ENCODE measurements at places on chromosomes 13 and 19.

- no peak for DNase-seq
Measured at GRCh38 chr19:55958356-55958755, 10.7 kb downstream of the NLRP8 start.

DNA sequence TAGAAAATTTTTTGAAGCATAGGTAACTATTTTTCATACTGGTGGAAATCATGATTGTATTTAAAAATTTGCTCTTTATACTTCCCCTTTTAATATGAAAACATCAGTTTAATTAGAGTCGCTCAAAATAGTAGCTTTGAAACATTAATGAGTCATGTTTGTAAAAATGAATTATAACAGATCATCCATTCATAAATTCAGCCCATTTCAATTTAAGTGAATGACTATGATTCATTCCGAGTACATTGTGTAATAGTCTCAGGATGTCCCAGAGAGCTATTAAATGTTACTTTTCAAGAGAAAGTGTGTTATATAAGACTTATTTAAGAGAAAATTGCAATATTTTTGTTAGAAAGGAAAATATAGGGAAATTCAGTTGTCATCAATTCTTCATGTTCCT, 111.0 kb downstream of the FNDC3A start:
- DNase-seq, result no peak

DNA sequence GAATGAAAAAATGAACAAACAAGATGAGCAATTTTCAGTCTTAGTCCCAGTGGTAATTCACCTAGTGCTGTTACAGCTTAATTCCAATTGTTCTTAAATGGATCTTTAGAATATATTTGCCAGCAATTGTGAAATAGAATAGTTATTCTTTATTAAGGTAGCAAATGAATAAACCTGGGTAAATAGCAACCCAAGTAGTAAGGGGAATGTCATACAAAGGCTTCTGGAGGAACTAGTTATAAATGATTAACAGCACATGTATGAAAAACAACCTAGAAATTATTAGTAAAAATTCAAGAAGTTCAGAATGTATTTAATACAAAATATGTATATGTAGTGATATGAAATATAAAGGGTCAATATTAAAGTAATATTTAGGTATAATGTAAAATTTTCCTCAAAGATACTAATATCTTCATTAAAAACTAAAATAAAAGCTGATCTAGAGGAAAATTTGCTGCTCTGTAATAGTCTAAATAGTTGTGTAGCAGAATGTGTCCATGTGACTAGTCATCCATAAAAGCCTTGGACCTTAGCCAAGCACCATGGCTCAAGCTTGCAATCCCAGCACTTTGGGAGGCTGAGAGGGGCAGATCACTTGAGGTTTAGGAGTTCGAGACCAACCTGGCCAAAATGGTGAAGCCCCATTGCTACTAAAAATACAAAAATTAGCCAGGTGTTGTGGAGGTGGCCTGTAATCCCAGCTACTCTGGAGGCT, 535.9 kb upstream of the ATXN8OS start:
- DNase-seq, result no peak

DNA sequence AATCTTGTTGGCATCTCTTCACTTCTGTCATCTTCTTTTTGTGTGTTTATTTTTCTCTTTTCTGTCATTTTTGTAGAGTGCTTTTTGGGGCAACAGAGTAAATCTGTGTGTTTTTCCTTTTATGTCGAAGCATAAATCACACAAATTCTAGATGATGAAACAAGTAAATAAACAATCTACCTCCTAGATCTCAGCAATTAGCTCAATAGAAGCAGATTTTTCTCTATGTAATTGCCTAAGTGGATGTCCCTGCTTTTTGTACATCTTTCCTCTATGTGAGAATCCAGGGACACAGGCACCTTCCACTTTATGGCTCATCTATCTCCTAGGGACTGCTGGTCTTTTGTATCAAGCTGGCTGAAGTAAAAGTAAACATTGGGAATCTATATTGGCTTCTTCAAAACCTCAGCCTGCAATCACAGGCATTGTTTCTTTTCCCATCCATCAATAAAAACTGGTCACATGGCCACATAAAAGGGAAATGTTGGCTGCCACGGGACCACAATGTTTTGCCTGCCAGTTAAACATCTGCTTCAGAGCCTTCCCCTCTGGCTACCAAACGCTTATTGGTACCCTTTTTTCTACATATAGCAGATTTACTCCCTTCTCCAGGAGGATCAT, 323.8 kb downstream of the LMO7 start:
- DNase-seq, result no peak

DNA sequence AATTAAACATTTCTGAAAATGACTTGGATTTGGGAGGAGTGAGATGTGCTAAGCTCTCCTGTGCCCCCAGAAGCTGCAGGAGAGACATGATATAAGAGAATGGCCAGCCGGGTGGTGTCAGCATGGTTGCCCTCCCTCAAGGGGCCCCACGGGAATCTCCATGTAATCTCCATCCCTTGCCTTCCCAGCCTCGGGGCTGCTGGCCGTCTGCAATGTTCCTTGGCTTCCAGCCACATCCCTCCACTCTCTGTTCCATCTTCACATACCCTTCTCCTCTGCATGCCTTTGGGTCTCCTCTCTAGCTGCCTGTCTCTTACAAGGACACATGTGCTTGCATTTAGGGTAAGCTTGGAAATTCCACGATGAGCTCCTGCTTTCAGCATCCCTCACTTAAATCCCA, 172.0 kb downstream of the TSHZ3 start:
- DNase-seq, result no peak

- no peak for DNase-seq
Measured at GRCh38 chr13:29161676-29162075, 341.5 kb downstream of the MTUS2 start.

- DNase-seq, result peak; percentile 75
Measured at GRCh38 chr19:17337675-17338432, 501 bp downstream of the GTPBP3 start.

DNA sequence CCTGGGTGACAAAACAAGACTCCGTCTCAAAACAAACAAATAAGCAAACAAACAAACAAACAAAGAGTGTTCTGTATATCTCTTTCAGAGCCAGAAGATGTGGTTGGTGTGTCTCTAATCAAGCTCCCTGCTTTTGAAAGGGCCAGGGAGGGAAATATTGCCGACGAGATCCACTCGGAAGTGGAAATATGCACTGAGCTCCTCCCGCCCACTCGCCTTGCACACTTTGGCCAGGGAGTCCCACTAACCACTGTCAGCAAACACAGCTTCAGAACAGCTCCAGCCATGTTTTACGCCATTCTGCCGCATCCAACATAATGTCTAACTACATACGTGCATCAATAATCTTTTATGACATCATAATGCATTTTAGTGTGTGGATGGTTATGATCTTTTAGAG, 155.5 kb upstream of the VSTM2B start:
- peak; percentile 1 for DNase-seq

DNA sequence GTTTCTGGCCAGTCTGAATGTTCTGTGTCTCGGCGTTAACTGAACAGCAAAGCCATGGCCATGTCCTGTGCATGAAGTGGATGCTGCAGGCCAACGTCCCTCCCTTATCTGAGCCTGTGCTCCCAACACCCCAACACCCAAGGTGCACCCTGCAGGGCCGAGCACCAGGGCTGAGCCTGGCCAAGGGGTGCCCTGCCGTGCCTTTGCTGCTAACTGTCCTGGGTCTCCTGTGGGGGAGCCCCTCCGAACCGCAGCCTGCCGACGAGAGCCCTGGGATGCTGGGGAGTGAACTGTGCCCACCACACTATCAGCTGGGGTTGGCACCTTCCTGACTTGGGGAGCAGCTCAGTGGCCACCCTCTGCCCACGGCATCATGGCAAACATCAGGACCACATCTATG, 17.6 kb downstream of the GPX4 start:
- DNase-seq, result no peak

DNA sequence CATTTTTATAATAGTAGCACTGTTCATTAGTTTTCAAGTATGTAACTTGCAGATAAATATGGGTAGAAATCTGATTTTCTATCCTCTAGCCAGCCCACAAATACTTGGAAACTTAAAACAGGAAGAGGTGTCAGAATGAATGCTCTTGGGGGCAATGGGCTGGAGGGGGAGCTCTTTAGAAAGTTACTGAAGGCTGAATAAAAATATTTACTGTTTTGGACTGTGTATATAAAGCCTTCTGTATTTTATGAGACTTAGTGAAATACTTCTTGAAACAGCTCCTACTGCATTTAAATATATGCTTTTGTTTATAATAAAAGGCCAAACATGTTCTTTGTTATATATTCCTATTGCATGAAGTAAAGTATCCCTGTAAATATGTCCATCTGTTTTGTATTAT, 138.8 kb downstream of the RGCC start:
- DNase-seq, result no peak

- no peak for DNase-seq
Measured at GRCh38 chr19:38433268-38433733, at the start of gene RYR1. Gene RYR1 (plus strand): TSS chr19:38433691. CDS start chr19:38433830, 139 bp downstream.

DNA sequence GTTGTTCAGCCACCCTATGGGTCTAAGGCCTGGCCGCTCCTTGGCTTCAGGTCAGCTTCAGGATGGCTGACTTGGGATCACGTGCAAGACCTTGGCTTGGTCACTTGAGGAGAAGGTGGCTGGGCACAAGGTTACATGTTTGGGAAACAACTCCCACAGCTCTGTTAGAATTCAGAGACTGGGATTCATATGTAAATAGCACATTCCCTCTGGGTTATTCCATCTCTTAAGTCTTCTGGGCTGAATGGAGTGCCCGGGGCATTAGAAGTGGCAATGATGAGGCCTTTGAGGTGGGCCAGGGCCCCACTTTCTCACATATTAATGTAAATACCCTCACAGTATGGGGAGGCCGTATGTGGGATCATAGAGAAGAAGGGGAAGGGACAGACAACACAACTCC, 150.9 kb downstream of the EFNB2 start:
- no peak for DNase-seq

GRCh38 chr19:29311191-29311790, 98.3 kb upstream of the UQCRFS1 start:
- no peak for DNase-seq

DNA sequence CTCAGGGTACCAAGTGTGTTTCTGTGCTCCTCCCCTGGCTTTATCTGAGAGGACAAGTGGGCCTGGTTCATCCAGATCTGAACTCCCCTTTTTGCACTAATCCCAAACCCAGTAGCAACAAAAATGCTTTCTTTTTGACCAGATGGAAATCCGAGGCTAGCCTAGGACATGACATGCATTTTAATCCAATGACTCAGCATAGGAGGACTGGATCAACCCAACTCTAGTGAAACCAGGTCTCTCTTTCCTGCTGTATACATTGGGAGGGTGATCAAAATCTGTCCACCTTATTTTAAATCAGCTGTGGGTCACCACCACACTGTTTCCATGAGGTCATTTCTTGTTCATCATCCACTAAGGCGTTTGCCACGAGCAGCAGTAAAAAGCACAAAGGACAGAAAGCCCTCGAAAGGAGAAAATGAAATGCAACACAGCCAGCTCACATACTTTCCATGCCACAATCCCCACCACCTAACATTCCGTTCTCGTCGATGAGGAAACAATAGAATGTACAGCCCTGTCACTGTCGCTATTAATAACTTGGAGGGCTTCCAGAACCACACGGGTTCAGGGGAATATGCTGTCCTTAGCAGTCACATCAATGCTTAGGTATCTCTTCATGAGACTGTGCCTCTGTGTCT, 543.0 kb downstream of the IRS2 start:
- no peak for DNase-seq

DNA sequence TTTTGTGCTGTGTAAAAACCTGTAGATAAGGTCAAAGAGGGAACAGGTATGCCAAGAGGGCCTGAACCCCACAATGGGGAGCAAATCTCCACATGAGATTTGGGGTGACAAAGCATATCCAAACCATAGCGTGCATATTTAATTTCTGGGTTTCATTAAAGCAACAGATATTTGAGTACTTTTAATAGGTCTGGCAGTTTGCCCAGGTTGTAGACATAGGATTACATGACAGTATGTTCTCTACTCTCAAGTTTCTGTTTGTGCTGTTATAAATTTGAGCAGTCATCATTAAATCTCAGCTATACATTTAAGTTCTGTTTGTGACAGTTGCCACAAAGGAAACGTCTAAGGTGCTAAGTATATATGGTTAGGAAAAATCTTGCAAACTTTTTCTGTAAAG, 236.4 kb downstream of the ATP8A2 start:
- no peak for DNase-seq

DNA sequence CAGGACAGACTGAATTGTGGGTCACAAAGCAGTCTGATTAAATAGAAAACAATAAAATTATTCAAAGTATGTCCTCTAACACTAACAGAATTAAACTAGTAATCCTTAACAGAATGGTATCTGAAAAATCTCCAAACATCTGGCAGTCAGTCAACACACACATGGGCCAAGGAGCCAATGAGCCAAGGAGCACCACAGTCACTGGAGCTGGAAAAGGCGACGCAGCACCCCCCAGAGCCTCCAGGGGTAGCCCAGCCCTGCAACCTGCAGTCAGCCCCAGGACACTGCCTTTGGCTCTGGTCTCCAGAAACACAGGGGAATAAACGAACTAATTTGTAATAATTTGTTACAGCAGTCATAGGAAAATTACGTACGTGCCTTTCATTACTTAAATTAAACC, 12.3 kb downstream of the TUBGCP3 start:
- no peak for DNase-seq

DNA sequence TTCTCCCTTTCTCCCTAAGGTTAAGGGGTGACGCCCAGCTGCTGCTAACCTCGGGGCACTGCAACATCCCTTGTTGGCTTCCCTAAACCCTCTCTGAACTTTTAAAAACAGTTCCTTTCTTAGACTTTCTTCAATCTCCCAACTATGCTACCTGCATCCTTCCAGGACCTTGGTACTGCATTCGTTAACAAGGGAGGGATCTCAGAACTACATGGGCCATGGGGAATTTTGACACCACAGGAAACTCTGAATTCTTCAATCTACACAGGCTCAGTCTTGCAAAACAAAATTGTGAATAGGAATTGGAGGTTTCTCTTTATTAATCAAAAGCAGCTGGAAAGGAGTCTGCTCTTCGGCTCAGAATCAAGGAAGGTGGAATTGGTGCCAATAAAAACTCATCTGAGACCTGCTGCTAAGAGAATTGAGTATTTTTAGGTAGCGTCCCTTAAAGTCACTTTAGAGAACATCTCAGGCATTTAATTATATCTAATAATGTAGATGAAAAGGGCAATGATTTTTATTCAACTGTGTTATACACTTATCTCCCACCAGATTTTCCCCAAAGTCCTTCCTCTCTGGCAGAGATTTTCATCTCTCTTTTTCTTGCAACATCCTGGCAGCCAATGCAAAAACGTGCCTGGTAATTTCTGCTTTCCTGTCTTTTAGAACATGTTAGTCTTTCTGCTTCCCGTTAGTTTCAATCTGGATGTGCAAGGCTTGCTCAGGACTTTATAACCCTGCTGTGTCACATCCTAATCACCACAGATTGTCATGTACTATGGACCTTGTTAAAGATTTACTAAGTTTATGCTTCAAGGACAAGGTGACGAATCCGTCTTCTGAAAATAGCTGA, 69.1 kb upstream of the SLC15A1 start:
- DNase-seq, result no peak

- no peak for DNase-seq
Measured at GRCh38 chr13:23547000-23547590, 23.1 kb upstream of the TNFRSF19 start.

GRCh38 chr13:31773538-31773937, 34.2 kb downstream of the RXFP2 start:
- no peak for DNase-seq

- DNase-seq, result no peak
Measured at GRCh38 chr19:19119325-19120237, 18.7 kb downstream of the TMEM161A start.

GRCh38 chr19:1407528-1408299, at the start of gene DAZAP1:
Gene DAZAP1 (plus strand): TSS chr19:1407586. CDS start chr19:1407774, 188 bp downstream.
- no peak for DNase-seq

- DNase-seq, result no peak
Measured at GRCh38 chr13:113064534-113065405, 40.8 kb upstream of the F7 start.

- DNase-seq, result peak; percentile 62
Measured at GRCh38 chr19:55206664-55207500, 2.4 kb downstream of the PTPRH start.
